Urinary bladder (tissue), 4 donors: ENCODE measurements at places on chromosomes 7 and 10. TPM values are rescaled to one million over a fixed set of nuclear protein-coding genes. Genes with fewer than 3 reads are reported as not detected.

The PNLIPRP3 gene
- not detected for total RNA-seq

The SFTPA2 gene
- not detected for total RNA-seq

The CYP3A4 gene
- not detected for total RNA-seq

The C10orf67 gene
- not detected for total RNA-seq

DNA sequence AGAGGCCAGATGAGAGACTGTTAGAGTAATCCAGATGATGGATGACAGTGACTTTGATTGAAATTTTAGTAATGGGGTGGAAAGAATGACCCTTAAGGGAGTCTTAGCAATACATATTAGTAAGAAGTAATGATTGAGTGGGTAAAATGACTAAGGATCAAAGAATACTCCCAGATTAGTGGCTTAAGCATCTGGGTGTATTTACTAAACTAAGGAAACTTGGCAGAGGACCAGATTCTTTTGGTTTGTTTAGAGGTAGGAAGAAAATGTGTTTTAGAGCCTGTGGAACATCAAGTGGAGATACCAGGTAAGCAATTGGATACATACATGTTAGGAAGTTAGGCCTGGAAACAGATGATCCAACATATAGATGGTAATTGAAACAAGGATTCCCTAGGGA lies 58.8 kb upstream of the ADRA2A start:
- no peak for DNase-seq

DNA sequence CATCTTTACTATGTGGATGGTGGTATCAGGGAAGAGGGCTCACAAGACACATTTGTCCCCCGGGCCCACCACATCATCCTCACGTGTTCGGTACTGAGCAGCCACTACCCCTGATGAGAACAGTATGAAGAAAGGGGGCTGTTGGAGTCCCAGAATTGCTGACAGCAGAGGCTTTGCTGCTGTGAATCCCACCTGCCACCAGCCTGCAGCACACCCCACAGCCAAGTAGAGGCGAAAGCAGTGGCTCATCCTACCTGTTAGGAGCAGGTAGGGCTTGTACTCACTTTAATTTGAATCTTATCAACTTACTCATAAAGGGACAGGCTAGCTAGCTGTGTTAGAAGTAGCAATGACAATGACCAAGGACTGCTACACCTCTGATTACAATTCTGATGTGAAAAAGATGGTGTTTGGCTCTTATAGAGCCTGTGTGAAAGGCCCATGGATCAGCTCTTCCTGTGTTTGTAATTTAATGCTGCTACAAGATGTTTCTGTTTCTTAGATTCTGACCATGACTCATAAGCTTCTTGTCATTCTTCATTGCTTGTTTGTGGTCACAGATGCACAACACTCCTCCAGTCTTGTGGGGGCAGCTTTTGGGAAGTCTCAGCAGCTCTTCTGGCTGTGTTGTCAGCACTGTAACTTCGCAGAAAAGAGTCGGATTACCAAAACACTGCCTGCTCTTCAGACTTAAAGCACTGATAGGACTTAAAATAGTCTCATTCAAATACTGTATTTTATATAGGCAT lies 9.1 kb upstream of the CSGALNACT2 start:
- no peak for DNase-seq

GRCh38 chr10:10911471-10911921 lies 106.2 kb upstream of the CELF2 start:
- peak; percentile 71 for DNase-seq

GRCh38 chr10:100186253-100187212 lies 704 bp upstream of the ERLIN1 start:
- DNase-seq = no peak

GRCh38 chr10:79082631-79083596 lies 14.1 kb downstream of the ZMIZ1 start:
- DNase-seq = no peak

DNA sequence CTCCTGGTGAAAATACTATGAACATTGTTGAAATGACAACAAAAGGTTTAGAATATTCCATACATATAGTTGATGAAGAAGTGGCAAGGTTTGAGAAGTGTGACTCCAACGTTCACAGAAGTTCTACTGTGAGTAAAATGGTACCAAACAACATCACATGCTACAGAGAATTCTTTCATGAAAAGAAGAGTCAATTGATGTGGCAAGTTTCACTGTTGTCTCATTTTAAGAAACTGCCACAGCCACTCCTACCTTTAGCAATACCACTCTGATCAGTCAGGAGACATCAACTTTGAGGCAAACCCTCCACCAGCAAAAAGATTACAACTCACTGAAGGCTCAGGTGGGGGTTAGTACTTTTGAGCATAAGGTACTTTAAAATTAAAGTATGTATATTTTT lies 693.3 kb downstream of the GRID1 start:
- no peak for DNase-seq

DNA sequence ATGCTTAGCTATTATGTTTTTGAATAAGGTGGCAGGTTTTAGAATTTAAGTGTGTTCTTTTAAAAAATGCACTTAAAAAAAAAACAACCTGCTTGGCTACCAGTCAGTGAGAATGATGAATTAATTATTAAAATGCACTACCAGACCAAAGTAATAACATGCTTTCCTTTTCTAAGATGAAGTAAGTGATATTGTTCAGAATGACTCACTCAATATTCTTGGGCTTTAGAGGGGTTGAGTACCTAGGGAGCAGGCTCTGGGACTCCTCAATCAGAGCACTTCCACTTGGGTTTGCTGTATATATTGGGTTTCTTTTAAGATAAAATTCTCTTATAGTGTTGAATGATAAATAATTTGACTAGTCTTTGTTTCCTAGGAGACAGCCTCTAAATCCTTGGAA lies 8.6 kb downstream of the STAM start:
- DNase-seq = no peak

GRCh38 chr7:151759591-151760042 lies 117.3 kb downstream of the PRKAG2 start:
- DNase-seq = peak; percentile 51

DNA sequence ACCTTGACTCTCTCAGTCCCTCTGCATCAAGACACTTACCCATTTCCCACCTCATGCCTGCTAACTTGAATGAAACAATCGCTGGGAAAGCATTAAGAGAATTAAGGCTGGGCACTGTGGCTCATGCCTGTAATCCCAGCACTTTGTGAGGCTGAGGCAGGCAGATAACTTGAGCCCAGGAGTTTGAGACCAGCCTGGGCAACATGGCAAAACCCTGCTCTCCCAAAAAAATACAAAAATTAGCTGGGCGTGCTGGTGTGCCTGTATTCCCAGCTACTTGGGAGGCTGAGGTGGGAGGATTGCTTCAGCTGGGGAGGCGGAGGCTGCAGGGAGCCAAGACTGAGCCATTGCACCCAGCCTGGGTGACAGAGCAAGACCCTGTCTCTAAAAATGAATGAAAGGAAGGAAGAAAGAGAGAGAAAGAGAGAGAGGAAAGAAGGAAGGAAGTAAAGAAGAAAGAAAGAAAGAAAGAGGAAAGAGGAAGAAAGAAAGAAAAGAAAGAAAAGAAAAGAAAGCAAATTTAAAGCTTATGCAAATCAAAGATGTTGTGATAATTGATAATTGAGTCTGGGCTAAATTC lies 646 bp downstream of the SERPINE1 start:
- no peak for DNase-seq
